ENCODE measurements at places on chromosomes 2 and 18. TPM values are rescaled to one million over a fixed set of nuclear protein-coding genes. Genes with fewer than 3 reads are reported as not detected.

OTX1 gene
- total RNA-seq, result not detected

RPRM gene
- 0.22 TPM for total RNA-seq

TMEM178A gene
- 6.6 TPM for total RNA-seq

SS18 gene
- 82.8 TPM for total RNA-seq

CD8B2 gene
- total RNA-seq, result not detected

ERMN gene
- 4.6 TPM for total RNA-seq

CHAC2 gene
- 0.80 TPM for total RNA-seq

EPAS1 gene
- 270 TPM for total RNA-seq

STK39 gene
- total RNA-seq, result 19.0 TPM

EMILIN2 gene
- total RNA-seq, result 25.1 TPM

CYS1 gene
- 9.3 TPM for total RNA-seq

GULP1 gene
- total RNA-seq, result 70.1 TPM

GCG gene
- total RNA-seq, result not detected

DLX1 gene
- 0.94 TPM for total RNA-seq

RFTN2 gene
- 47.7 TPM for total RNA-seq

CGREF1 gene
- 4.1 TPM for total RNA-seq

C2orf49 gene
- 30.6 TPM for total RNA-seq

TSPYL6 gene
- total RNA-seq, result 0.13 TPM

BCL11A gene
- total RNA-seq, result 1.6 TPM

TLX2 gene
- not detected for total RNA-seq

GKN1 gene
- total RNA-seq, result not detected

All from sciatic nerve (tissue), 2 donors.